ENCODE measurements at places on chromosomes 4 and X.

DNA sequence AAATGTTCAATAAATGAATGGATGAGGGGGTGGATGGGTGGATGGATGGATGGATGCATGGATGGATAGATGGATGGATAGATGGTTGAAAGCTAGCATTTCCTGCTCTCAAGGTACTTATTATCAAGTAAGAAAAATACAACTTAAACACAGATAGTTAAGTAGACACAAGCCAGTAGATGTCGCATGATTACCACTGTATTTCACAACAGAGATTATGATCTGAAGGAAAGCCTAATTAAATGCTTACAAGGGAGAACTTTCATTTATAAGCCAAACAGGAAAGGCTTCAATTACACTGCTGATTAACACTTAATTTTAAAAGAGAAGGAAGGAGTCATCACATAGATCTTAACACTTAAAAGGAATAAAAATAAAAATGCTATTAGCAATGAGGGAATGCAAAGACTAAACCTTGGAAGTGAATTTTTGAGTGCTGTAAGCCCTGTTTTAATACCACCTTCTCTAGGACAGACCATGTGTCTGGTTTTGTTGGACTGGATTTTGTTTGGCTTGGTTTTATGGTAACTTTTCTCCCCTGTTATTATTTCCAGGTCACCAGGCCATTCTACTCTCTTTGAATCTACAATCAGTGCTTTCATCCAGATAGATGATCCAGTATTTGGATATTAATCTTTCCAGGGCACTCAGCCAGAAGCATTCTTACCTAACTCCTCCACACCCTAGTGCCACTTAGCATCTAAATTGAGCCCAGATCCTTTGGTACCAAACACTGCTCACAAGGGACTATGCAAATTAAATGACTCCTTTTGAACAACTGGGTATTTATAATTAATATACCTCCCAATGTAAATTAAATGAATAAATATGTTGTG, 75.5 kb upstream of the SLC39A8 start:
- no peak for DNase-seq

DNA sequence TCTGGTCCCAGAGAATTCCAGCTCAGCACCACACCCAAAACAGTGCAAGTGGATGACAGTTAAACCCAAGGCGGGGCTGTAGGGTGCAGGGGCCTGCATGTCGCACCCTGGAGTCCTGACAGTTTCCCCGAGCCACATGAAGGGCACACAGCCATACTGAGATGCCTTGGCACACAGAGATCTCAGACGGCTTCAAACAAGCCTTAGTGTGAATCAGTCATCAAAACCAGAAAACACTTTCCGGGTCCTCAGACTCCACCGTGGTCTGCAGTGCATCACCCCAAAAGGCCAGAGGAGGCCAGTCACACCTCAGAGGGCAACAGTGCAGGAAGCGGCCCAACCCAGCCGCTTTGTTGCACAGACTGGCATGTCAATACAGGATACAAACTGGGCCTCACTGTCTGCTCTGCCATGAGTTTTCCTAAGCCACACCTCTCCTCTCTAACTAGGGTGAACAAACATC, 64.6 kb upstream of the ENPP6 start:
- DNase-seq: no peak

DNA sequence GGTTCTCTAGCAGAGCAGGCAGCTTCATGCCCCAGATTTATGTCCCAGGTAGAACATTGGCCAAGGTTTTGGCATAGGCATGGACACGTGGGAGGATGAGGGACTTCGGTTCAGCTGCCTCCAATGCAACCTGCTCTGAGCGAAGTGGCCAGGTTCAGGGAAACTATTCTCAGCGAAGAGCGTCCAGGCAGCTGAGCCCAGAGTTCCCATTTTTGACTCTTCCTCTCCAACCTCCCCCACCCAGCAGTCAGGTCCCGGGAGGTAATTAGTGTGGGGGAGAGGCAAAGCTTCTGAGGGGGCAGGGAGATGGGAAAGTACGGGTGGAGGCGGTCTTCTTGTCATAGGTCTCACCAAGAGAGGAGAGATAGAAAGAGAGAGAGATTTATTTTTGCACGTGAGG, 1.0 kb downstream of the GABRA4 start:
- no peak for DNase-seq

GRCh38 chr4:168831585-168831918, 178.5 kb downstream of the CBR4 start:
- no peak for DNase-seq

DNA sequence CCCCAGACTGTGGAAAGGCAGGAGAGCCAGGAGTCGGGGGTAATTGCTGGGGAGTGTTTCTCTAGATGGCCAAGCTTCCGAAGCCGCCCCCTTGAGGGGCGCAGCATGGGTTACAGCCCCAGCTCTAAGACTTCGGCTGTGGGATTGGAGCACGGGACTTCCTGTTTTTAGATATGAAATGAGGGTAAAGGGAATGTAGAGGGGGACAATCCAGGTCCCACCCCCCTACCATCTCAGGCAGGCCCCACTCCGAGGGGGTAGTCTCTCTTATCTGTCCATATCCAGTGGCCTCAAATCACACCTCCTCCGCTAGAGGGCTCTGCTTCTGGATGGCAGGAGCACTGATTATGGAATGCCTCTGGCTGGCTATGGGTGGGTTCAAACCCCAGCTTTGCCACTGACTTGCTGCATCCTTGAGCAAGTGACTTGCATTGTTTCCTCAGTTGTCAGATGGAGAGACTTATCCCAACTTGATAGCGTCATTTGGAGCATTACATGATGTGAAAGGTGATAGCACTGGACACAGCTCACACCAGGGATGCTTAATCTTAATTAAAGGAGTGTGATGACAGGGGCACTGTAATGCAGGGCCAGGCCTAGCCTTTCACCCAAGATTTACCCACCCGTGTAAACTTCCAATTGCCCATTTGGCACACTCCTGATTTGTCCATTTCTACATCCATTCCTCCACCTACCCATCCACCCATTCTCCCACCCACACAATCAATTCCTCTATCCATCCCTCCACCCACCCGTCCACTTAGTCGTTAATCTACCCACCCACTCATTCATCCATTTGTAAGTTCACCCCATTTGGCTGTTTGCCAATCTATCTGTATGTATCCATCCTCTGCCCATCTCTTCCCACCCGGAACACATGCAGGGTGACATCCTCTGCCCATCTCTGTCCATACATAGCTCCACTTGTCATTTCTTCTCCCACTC, 848 bp upstream of the KCND1 start:
- peak; percentile 13 for DNase-seq

DNA sequence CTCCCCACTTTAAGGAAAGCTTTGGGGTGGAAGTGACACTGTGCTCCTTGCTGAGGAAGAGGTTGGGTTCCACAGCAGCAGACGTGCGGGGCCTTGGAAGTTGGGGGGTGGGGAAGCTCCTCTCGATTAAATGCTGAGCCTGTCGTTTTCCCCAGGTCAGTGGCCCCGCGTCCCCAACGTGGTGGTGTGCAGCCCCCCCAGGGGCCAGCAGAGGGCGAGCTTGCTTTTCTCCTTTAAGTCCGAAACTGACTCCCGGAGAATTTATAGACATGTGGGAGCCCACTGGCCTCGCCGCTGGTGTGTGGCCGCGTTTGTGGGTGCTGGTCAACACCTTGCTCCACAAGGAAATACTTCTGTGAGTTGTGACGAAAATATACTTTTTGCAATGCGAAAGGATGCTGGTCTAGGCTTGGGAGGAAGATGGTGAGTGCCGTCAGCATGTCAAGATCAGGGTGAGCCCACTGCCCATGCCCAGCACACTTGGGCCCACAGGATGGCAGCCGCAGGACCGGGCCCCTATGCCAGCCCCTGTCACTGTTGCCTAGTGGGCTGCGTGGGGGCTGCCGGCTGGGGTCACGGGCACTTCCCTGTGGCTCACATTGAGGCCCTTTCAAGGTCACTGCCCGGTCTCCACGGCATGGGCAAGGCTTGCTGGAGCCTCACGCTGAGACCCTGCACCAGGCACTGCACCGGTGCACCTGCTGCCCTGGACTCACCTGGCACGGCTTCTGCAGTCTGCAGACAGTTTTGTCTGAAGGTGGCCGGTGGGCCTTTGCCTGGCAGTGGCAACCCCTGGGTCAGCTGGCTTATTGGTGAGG, 9.4 kb downstream of the UVSSA start:
- DNase-seq: peak; percentile 24

DNA sequence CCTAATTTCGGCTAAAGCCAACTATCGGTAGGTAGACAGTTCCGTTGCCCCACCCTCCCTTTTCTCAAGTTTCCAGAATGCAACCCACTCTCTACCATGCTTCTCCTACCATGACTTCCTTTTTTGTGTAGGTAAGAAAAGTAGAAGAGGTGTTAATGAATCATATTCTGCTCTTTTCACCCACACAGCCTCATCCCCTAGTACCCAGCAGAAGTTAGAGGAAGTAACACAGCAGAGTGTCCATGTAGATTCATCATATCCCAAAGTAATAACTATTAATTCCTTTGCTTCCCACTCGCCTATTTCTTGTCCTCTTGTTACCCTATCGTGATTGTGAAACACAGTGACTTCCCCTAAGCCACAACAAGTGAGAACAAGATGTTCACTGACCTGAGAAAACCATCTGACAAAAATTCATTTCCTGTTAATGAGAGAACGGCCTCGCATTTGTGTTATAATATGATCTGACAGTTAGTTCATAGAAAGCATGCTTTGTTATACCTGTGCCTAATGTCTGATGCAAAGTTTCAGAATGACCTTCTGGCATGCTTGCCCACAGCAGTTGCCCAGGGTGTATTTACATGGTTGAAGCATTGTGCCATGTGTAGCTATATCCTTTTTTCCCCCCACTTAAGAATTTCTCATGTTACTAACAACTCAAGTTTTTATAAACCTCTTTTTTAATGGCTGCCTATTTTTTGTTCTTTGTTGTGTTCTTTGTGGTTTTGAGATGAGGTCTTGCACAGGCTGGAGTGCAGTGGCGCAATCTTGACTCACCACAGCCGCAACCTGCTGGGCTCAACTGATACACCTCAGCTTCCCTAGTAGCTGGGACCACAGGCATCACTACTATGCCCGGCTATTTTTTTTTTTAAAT, 185.6 kb downstream of the RAP1GDS1 start:
- DNase-seq: peak; percentile 38

- no peak for DNase-seq
Observed at GRCh38 chrX:3545901-3546300, 167.5 kb downstream of the PRKX start.

GRCh38 chrX:45009371-45010000, 136.5 kb downstream of the KDM6A start:
- DNase-seq: no peak

DNA sequence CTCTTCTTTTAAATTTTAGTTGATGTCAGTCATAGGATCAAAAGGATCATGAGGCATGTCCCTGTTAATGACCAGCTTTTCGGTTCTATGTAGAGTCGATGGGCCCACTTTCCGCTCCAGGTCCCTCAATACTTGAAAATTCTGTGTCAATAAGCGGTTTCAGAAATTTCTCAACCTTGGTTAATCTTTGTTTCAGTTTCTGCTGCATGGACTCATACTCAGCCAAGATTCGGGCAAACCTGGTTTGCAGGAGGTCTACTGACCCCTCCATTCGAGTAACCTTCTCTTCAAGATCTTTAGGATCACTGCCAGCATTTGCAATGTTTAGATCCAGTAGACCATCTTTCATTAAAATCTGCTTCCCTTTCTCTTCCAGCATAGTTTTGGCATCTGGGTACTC, 22.0 kb upstream of the NFXL1 start:
- no peak for DNase-seq

DNA sequence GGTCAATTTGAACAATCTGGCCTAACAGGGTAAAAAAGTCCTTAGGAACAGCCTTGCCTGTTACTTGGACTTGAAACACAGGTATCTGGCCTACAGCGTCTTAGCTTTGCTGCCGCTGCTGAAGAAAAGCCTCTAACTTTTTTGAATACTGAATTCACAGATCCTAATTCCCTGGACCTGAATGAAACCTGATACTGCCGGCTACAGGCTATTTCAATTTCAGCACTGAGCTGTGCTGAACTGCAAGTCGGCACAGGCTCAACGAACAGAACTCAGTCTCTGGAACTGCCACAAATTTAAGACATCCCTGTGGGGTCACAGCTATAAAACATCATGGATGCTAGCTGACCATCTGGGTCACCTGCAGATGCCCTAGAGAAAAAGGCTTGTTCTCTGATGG, 7.2 kb downstream of the NR0B1 start:
- DNase-seq: no peak

GRCh38 chr4:28921886-28922285, 1798.3 kb upstream of the PCDH7 start:
- no peak for DNase-seq

DNA sequence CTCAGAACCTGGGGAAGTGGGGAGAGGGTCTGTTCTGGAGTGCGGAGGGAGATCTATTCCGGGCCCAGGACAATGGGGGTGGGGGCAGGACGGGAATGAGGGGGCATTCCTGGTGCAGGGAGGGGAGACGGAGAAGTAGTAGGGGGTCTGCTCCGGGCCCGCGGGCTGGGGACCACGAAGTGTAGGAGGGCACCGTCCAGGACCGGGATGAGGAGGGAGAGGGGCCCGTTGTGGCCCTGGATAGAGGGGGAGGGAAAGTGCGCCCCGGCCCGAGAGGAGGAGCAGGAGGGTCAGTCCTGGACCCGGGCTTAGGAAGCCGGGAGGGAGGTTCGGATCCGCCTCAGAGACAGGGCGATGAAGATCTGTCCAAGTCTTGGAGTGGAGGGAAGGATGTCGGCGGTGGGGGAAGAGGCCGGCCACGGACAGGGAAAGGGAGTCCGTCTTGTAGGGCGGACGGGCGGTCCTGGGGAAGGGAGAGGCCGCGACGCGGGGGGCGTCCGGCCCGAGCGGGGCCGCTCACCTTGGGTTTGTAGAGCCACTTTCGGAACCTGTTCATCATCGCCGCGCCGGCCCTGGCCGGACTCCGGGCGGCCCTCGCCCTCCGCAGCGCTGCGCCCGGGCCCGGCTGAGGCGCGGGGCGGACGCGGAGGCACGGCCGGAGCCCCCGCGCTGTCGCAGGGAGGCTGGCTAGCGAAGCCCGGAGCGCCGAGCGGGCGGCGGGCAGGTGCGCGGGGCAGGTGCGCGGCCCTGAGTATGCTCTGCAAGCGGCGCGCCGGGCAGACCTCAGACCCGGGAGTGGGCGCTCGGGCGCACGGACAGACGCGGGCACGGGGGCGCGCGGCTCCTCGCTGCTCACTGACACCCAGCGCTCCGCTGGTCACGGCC, at the start of gene ZFYVE28:
TSS of gene ZFYVE28 (minus strand) at position 881 of the 885 bp plus-strand sequence. CDS start at position 559, 322 bp downstream.
- DNase-seq: no peak

- DNase-seq: no peak
Observed at GRCh38 chr4:181998398-181999295, 244.6 kb upstream of the TENM3 start.

DNA sequence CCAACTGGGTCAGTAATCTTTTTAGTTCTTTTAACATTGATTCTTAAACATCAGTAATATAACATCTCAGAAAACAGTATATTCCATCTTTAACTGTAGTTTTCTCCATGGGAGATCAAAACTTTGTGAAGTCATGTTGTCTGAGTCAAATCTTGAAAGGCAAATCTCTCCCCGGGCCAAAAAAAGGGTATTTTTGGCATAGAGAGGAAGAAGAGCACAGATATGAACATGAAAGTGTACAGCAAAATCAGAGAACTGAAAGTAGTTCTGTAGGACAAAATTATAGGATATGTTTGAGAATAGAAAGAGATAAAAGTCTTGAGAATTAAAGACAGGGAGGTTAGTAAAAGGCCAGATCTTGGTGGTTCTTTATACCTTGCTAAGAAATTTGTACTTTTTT, 176.4 kb upstream of the GYPA start:
- no peak for DNase-seq

GRCh38 chr4:7984286-7984925, 44.7 kb upstream of the AFAP1 start:
- no peak for DNase-seq

Data from effector CD4-positive, alpha-beta T cell (primary cell).